ENCODE measurements at places on chromosomes 3 and 15.

GRCh38 chr15:83208367-83208661 is 691 bp upstream of the HDGFL3 start:
- DNase-seq: no peak

- DNase-seq: no peak
Measured at GRCh38 chr3:111943533-111943932, 35.3 kb upstream of the ABHD10 start.

DNA sequence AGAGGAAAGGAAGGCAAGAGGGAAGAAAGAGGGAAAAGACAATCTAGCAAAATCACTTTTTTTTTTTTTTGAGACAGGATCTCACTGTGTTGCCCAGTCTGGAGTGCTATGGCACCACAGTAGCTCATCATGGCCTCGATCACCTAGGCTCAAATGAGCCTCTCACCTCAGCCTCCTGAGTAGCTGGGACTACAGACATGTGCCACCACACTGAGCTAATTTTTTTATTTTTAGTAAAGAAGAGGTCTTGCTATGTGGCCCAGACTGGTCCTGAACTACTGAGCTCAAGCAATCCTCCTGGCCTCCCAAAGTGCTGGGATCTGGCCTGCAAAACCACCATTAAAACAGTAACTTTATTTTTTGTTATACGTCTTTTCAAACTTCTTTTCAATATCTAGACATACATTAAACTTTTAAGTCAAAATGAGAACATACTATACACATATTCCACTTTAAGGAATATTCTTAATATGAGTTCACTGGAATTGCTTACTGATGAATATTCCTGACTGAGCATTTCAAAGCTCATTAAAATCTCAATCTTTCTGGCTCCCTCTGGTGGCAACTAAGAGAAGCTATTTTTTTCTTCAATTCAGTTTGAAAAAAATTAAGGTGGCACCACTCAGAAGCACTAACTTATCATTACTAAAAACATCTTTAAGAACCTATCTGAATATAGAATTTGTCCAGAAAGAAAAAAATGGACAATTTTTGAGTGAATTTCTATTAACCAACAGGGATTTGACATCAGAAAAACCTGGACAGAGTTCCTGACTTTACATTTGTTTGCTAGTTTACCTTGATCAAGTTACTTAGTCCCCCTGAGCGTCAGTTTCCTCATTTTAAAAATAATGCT is 40.9 kb downstream of the UACA start:
- peak; percentile 54 for DNase-seq

GRCh38 chr15:63163217-63163616 is 5.9 kb upstream of the RPS27L start:
- DNase-seq: no peak
